ENCODE measurements at places on chromosomes 12 and 14.

DNA sequence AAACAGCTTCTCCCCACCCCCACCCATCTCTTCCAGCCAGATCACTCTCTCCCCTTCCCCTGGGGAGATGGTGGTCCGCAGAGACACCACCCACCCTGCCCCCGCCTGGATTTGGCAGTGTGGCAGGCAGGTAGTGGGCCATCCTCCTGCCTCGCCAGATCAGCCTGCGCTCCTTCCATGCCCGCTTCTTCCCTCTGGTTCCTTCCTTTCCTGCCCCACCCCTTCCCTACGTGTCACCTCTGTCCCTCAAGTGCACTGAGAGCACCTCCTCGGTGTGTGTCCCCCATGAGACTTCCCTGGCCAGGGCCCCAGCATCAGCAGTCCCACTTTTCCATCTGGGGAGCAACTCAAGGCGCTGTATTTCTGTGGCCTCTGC is 632 bp downstream of the NYNRIN start:
- no peak for DNase-seq

DNA sequence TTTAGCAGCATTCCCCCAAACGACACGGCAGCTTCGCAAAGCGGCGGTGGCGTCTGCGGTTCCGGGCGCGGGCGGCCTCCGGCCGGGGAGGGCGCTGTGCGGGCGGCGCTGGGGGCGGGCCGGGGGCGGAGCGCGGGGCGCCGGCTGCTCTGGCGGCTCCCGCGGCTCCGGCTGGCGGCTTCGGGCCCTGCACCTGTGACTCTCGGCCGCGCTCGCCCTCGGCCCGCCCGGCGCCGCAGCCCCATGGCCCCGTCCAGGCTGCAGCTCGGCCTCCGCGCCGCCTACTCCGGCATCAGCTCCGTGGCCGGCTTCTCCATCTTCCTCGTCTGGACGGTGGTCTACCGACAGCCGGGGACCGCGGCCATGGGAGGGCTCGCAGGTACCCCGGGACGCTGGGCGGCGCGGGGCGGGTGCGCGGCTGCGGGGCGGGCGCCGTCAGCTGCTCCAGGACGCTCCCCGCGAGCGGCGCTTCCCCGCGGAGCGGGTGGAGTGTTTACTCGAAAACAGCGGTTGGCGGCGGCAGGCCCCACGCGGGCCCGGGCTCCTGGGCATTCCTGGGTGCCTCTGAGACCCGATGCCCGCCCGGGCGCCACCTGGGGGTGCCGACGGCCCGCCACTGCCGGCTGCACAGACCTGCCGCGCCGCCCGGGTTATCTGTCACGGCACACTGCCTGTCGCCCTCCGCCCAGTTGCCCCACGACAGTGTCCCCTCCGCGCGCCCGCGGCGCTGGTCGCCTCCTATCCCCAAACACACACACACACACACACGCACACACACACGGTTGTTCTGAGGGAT is at the start of gene SLC48A1:
TSS of gene SLC48A1 (plus strand) at position 177 of the 796 bp plus-strand sequence. CDS start at position 244, 67 bp downstream.
- DNase-seq: peak; percentile 78

- no peak for DNase-seq
Measured at GRCh38 chr12:57496822-57497221, 9.0 kb downstream of the MARS1 start.

- no peak for DNase-seq
Measured at GRCh38 chr12:58633479-58633878, 286.8 kb downstream of the LRIG3 start.

GRCh38 chr12:88658009-88658408 is 77.7 kb upstream of the KITLG start:
- DNase-seq: no peak

Measured in CD4-positive, alpha-beta T cell treated with Interleukin-1 beta for 1 hour (primary cell).